ENCODE measurements at places on chromosomes 13 and 19.
A peak's percentile ranks its signal among the peaks of the same experiment; 100 is the strongest.

- DNase-seq, result no peak
Observed at GRCh38 chr13:41691274-41691673, 233.9 kb downstream of the RGCC start.

DNA sequence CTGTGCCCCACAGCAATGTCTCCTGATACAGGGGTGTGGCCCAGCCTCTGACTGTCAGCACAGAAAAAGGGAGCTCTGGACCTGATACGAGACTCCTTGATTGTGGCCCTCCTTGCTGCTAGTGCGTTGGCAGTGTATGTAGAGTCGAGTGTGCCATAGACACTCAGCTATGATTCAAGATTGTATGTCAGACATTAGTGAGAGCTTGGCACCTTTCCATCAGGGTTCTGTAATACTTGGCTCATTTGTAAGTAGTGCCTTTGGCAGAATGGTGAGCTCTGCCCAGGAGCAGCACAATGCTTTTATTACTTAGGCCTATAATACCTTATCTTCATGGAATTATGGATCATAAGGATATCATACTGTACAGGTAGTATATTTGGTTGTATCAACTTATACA lies 83.4 kb downstream of the ATP8A2 start:
- no peak for DNase-seq

DNA sequence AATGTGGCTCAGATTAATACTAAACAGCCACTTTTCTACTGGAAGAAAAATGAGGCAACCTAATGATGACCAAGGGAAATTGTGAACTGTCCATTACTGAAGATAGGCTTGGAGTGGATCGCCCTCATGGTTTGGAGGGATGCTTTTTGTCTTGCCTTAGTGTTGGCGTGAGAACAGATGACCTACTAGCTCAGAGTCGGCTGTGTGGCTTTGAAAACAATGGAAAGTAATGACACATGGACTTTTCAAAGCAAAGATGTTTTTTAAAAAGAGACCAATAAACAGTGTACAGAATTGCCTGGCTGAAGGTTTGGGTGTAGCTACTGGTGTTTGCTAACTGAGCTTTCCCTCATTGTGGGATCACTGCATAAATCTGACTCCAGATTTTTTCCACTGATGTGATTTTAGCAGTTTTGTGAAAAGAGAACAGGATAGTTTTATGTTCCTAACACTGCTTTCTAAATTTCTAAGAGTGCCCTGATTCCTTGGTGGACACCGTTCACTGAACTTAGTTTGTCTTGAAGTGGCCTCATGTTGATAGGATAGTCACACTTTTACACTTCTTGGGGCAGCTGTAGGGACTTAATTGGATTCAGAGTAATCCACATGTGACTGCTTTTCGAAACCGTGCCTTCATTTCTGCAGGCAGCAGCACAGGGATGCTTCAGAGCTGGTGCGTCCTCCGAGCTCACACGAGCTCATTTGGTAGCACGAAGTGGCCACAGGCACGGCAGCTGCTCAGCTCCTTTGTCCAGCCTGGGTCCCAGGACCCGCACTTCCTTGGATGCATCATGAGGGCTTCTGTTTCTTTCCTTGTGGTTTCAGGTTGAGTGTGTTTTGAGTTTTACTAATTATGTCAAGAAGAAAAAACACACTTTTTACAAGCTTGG lies 4.3 kb downstream of the CEBPG start:
- no peak for DNase-seq

- no peak for DNase-seq
Observed at GRCh38 chr13:29849731-29850212, 645 bp downstream of the UBL3 start.

- no peak for DNase-seq
Observed at GRCh38 chr19:5492281-5492634, 37.0 kb downstream of the ZNRF4 start.

DNA sequence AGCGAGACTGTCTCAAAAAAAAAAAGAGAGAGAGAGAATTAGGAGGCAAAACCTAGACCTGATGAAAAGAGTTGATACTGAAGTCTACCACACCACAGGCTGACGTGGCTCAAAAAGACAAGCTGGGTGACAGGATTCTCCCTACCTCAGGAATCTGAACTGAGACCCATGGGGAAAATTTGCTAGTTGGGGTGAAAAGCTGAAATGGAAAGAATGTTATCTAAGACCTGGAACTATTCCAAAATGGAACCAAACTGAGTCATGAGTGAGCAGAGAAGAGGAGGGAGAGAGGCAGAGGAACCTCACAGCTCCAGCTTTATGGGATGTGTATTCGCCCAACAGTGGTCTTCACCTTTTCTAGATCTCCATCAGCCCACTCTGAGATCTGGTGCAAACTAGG lies 11.7 kb downstream of the SMG9 start:
- DNase-seq, result no peak

DNA sequence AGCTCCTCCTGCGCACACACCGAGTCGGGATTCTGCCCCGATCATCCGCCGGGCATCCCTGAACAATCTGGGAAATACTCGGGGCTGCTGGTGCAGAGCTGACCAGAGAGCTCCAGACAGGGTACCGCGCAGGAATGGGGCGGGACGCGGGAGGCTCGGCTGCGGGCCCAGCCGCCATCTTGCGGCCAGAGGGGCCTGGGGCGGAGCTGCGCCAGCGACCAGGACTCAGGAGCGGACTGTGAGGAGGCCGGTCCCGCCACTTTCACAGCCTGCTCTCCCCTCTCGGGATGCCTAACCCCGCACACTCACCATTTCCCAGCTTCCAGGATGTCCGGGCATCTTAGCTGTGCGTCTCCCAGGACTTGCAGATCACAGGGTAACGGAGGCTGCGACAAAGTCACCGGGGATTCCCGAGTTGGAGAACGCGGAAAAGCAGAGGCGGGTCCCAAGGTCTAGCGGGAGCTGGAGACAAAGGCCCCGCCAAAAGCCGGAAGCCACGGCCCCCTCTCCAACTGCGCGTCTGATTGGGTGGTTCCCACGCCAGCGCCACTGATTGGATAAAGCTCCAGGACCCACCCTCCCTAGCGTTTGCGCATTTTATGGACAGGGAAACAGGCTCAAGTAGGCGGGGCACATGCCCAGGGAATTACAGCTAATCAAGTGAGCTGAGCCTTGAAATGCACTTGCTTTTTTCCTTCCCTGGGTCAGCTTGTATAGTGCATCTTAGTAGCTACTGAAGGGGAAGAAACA lies 15.8 kb upstream of the ZNF43 start:
- DNase-seq, result peak; percentile 75

Measured in stimulated activated CD4-positive, alpha-beta T cell treated with anti-CD3 and anti-CD28 coated beads, Interleukin-15, amount 100 ng/mL, for 1 hour (primary cell).